CD4-positive, alpha-beta T cell (primary cell): ENCODE measurements at places on chromosomes 3 and 15.

DNA sequence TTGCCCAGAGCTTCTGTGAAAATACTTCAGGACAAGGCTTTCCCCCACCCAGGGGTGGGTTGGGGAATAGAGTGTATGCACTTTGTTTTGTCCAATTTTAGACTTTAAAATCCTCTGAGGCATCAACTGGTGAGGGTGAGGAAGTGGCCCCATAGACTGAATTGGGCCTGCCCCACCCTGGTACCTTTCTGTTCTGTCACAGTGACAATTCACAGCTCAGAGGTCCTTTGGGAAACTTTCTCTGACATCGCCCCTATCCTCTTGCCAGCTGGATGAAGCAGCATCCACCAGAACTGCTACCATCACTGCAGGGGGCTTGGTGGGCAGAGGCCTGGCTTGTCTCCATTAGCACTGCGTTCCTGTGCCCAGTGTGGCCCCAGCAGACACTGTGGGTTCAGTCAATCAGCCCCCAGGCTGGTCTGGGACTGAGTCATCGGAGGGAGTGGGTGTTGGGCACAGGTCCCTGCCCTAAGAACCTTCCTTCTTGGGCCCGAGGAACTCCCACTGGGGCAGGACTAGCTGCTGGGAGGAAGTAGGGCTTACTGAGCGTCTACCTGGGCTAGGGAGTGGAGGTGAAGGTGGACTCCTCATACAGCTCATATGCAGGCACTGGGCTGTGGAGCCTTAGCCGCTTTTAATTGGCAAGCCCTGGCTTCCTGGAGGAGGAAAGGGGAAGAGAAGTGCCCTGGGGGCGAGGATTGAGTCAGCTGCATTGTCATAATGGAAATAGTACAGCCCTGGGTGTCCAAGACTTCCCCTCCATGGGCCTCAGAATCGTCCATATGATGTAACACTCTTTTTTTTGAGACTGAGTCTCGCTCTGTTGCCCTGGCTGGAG is 1.5 kb upstream of the PPM1M start:
- peak; percentile 72 for DNase-seq

DNA sequence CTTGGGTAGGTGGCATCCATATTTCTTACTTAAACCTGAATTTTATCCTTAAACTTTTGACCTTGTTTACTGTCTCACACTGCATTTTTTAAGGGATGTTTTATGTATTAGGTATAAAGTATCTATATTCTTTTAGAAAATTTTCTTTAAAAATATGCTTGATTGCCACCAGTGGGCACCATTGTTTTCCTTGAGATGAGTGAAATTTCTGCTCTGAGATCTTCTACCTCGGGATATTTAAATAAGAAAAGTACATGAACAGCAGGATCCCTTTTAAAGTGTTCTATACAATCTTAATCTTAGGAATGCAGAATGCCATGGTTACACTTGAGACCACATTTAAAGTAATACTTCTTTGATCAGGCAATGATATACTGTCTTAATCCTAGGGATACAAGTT is 108.7 kb downstream of the SLMAP start:
- no peak for DNase-seq

DNA sequence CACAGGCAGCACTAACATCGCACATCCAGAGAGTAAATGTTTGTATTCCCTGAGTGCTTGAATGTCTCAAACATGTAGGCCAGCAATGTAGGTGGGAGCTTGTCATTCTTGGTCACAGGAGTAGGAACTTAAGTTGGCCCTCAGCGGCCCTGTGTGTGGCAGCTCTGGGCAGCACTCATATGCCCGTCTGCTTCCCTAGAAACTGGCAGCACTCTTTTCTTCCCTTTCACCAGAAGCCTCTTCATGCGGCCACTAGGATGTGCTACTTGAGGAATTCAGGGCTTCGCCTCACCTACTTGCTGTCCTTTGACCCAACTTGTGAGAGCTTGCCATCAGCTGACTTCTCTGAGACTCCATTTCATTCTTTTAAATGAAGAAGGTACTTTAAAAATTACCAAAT is 69.5 kb downstream of the TIPARP start:
- no peak for DNase-seq

GRCh38 chr3:146895026-146895749 is 290.0 kb upstream of the PLSCR5 start:
- no peak for DNase-seq

GRCh38 chr15:90103701-90104329 is 1.5 kb upstream of the IDH2 start:
- no peak for DNase-seq

GRCh38 chr3:78825118-78825857 is 942.5 kb downstream of the ROBO1 start:
- no peak for DNase-seq

- no peak for DNase-seq
These were observed 524.8 kb upstream of the TBL1XR1 start for GRCh38 chr3:177721864-177722785.

DNA sequence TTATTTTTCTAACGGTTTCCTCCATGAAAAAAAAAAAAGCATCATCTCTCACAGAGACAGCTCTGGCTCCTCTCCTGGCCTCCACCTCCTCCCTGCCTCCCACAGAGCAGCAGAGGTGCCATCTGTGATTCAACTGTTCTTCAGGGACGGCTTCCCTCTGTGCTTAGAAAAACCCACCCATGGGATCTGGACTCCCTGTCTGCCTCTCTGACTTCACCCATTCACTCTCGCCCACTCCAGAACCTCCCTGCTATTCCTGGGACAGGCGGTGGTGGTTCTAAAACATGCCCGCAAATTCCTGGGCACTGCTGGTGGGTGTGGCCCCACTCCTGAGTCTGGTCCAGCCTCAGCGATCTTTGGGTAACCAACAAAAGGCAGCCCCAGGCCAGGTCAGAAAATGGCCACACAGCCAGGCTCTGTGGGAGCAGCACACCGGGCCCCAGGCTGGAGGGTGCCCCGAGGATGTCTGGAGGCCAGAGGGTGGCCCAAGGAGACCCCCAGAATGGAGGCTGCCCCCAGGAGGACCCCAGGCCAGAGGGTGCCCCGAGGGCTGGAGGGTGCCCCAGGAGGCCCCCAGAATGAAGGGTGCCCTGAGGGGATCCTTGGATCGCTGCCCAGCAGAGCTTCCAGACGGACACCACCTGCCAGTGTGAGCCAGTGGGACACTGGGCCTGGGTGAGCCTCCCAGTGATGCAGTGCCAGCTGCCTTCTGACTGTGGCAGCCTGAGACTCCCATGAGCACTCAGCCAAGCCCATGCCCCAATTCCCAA is 2.6 kb upstream of the CHST13 start:
- no peak for DNase-seq

DNA sequence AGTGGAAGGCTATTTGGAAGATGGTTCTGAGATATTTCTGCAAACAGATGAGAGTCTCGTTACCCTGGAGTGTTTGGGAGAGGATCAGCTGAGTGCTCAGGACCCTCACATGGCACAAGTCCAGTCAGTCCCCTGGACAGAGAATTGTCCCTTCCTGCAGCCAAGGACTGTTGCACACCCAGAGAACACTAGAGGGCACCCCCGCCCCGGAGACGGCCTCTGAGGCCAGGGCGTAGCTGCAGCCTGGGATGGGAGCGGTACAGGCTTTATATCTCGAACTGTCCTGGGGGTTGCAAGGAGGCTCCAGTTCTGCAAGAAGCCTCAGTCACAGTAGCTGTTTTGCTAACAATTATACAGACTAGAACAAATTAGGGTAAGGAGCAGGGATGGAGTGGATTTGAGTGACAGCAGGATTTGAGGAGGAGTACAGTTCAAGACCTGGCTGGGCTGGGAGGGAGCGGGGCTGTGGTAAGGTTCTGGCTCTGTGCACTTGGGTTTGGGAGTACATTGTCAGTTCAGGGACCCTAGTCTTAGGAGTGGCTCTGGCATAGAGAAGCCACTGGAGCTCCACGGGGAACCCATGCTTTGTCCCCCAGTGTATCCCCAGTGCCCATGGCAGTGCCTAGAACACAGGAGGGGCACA is 67.6 kb upstream of the HACD2 start:
- no peak for DNase-seq

DNA sequence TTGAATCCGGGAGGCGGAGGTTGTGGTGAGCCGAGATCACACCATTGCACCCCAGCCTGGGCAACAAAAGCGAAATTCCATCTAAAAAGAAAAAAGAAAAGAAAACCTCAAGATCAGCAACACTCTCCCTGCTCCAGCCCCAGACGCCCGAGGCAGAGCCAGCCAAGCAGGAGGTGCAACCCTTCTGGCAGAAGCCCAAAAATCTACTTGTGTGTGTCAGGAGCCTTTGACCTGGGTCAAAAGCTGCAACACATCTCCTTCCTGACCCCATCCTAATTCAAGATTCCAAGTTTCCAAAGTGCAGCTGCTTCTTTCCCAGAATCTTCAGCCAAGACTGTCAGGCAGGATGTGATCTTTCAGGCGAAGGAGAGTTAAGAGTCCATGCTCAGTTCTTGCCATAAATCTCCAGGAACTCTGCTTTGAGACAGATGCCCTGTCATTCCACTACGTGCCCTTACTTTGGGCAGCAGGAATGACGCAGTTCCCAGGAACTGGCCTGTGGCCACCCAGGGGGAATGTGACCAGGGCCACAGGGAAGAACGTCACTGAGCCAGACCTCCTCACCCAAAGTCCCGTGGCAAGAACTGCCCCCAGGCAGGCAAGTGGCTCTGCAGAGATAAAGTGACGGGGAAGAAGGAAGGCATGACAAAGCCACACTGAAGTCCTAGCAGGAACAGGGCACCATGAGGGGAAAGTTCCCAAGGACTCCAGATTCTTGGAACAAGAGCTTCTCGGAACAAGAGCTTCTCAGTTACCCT is 39.4 kb downstream of the SH3BP5 start:
- DNase-seq = no peak

DNA sequence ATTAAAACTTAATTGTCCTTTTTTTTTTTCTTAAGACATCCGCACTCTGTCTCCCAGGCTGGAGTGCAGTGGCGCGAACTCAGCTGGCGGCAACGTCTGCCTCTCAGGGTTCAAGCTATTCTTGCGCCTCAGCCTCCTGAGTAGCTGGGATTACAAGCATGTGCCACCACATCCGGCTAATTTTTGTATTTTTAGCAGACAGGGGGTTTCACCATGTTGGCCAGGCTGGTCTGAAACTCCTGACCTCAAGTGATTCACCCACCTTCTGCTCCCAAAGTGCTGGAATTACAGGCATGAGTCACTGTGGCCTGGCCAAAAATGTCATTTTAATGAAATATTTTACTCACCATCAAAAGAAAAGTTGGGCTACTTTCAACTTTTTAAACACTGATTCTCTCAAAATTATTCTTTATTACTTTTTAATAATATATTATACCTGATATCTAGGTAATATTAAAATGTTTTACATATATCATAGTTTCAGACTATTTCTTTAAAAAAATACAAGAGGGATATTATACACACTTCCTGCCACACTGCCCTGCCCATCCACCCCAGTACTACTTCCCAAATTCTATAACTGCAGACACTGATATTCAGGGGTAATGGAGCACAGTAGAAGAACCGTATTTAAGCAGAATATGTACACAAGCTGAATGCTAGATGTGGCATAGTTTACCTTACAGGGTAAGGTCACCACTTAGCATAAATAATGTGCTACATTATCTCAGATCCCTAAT is 723.9 kb upstream of the ZNF385D start:
- DNase-seq = no peak

DNA sequence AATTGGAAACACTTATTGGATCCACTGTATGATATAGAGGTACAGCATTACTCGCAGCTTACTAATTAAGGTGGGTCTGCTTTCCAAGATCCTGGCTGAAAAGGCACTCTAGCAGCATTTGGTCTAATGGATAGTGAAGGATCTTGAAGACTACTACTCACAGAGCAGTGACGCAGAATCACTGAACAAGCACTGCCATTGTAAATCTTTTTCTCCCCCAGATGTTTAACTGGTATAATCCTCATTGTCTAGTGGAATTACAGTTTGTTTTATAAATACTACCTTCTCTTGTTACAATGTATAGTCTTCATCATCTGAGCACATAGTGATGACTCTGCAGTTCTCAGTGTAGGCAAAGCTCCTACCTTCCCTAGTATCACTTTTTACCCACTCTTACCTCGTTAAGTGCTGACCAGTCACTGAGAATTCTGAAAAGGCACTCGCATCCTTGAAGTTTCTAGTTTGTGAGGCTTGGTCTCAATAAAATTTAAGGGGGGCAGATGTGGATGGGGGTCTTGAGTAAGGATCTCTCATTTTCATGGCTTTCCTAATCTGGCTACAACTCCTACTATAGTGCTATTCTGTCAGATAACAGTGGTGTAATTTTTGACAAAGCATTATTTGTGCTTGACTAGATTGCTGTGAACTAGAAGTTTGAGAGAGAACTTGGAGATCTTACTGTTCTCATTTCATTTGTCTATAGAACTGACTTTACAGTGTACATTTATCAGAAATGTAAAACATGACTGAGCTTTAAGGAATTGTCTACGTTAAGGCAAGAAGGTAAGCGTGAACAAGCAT is 23.2 kb downstream of the MAPK6 start:
- DNase-seq = no peak

DNA sequence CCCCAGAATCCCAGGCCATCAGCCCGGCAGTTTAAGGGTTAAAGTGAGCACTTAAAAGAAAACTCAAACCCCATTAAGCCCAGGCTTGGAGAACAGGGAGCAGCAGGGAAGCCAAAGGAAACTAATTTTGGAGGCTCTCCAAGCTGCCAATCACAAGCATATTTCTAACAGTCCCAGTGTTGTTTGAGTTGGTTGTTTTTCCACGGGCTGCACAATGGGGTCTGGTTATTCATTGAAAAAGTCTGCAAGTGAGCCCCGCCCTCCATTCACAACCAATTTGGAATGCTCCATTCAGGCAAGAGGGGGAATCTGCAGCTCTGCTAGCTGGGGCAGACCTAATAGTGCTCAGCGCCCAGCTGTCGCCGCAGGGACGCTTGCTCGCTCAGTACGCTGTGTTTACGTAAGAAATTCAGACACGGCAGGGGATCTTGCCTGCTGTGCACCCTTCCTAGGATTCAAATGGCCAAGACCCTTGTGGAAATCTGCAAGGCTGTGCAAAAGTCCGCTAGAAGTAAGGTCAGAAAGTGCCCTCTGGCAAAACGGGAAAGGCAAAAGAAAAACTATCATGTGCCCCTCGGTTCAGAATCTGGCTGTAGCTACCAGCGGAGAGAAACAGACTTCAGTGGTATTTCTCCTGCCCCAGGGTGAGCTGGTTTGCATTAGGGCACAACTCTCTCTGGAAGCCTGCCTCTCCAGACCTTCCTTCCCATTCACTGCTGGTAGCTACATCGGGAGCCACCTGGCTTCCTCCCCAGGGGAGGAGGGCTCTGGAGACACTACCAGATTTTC is 11.0 kb downstream of the ETV5 start:
- DNase-seq = no peak

GRCh38 chr3:78186404-78186803 is 1146.5 kb downstream of the ROBO2 start:
- DNase-seq = no peak

DNA sequence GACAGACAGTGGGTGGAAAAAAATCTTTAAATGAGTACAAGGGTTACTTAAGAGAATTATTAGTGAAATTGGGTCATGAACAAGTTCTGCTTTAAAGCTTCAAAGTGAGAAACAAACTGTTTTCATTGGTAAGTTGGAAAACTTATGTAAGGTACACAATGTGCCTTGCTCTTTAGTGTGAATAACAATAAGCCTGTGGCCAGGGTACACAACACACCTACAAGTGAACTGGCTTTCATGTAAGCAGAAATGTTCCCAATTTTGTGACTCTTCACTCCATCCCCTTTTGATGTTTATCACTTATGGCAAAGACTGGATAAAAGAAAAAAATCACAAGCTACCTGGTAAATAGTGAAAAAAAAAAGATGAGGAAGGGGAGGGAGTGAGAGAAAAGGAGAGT is 253.7 kb downstream of the ZBTB20 start:
- DNase-seq = no peak
